ENCODE measurements at places on chromosomes 11 and 22.

- DNase-seq = no peak
These were observed 12.1 kb downstream of the SLC37A2 start for GRCh38 chr11:125075242-125075625.

DNA sequence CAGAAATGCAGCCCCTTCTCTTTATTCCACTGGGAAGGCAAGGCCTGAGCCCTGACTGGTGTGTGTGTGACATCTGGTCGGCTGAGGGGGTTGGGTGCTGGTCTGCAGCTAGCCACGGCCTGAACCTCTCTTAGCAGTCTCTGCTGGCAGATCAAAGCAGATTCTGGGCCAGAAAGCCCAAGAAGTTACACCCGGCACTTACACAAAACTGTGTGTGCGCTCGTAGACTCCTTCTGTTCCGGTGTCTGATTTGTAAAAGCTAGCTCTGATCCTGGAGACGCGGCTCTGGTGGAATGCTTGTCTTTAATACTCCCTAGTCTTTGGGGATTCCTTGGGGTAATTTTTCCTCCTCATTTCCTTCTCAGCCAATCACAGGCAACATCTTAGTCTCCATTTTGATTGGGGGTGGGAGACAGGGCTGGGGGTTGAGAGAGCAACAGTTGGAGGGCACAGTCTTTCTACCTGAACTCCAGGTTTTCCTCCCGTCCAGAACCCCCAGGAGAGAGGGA, 5.5 kb downstream of the PKNOX2 start:
- no peak for DNase-seq

- DNase-seq = no peak
These were observed 334.8 kb upstream of the LARGE1 start for GRCh38 chr22:34255042-34255441.

DNA sequence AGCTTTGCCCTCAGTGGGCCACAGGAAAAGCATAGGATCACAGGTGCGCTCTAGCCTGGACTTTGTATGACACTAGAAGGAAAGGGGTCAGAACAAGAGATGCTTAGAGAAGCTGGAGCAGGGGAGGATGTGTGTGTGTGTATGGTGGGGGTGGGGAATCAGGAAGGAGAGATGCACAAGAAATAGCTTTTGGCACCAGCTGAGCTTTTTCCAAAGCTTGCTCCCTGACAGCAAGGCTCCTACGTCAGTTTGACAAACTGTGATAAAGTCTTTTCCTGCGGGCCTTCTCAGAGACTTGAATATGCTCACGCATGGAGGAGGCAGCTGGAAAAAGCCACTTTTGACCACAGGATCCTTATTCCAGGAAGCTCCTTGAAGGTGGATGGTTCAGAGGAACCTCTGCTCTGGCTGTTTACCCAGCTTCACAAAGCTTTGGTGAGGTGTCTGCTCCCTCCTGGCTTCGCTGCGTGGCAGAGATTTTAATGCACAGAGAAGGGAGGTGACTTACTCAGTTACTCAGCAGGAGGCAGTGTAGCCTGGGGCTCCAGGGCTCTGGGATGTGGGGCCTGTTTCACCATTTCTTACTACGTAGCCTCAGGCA, 3.9 kb downstream of the CDC42EP1 start:
- DNase-seq = no peak

DNA sequence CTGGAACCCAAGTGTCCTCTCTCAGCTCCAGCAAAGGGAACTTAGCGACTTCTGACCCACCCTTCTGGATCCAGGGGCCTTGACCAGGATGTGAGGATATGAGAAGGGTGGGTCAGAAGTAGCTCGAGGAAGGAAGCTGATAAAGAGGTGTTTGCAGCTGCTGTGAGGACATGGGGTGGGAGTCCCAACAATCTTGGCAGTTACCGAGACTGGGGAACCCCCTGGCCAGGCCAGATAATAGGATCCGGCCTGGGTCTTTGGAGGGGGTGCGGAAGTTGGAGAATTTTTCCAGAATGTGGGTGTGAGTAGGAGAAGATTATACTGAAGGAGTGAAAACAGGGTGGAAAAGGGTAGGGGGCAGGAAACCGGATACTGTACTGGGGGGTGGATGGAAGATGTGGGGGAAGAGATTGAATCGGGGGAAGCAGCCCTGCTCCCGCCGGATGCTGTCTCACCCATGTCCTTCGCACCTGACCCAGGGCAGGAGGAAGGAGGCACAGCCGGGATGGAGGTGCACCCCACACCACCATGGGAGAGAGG, 2.8 kb upstream of the MCAM start:
- no peak for DNase-seq

DNA sequence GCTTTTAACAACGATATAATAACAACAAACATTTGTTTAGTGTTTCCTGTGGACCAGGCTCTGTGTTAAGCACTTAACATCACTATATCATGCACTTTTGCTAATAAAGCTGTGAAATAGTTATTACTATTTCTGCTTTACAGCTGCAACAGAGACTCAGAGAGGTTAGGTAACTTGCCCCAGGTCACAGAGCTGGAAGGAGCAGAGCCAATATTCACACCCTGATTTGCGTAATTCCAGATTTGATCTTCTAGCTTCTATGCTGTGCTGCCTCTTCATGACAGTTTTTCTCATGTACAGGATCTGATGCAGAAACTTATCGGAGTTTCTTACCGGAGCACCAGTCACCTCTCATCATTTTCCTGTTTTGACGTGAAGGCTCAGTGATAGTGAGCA, 33.6 kb upstream of the EHF start:
- DNase-seq = no peak

DNA sequence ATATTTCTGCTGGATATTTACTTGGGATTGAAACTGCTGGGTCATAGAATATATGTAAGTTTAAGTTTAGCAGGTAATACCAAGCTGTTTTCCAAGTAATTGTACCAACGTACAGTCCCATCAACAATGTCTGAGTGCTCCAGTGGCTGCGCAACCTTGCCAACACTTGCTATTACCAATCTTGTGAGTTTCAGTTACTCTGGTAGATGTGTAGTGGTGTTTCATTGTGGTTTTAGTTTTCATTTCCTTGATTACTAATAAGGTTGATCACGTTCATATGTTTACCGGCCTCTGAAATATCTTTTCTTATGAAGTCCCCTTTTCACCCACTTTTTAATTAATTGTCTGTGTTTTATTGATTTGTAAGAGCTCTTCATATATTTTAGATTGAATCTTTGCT, 370.6 kb upstream of the CADM1 start:
- DNase-seq = peak; percentile 3

DNA sequence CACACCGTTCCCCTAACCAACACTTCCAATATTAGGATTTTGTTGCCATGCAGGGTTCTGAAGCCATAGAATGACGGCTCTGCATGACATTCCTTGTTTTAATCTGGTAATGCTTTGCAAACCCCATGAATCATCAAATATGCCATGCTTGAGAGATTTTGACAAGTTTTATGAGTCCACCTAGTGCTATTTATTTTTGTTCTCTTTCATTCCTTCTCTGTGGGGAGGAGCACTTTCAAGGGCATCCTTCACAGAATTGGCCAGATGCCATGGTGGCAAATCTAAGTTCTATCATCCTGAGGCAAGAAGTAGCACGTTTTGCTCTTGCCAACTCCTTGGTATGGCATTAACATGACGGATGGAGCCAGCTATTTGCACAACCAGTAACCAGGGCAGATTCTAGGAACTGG, 268.4 kb downstream of the FAM76B start:
- DNase-seq = no peak

DNA sequence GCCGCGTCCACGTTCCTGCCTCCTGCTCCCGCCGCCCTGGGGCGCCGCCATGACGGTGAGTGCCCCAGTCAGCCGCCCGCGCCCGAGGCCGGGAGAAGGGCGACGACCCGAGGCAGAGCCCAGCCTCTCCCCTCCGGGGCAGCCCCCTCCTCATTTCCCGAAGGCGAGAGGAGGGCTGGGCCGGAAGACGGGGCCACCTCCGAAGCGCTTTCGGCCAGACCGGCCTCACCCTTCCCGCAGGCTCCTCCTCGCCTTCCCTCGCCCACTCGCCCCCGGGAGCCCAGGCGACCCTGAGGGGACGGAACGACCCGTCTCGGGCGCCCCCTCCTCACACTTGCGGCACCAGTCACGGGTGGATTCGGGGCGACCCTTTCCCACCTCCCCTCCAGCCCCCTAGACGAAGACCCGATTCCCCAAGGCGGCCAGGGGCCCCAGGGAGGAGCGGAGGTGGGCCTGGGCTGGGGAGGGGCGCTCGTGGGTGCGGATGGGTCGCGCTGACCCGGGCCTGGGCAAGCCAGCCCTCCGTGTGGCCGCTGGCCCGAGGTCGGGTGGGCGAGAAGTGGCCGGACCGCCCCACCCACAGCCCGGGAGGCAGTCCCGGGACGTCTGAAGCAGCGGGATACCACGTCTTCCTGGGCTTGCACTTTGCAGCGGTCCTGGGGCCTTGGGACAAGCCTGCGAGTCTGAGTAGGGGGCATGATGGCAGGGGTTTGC, 49.7 kb downstream of the TRIOBP start:
- DNase-seq = peak; percentile 22

DNA sequence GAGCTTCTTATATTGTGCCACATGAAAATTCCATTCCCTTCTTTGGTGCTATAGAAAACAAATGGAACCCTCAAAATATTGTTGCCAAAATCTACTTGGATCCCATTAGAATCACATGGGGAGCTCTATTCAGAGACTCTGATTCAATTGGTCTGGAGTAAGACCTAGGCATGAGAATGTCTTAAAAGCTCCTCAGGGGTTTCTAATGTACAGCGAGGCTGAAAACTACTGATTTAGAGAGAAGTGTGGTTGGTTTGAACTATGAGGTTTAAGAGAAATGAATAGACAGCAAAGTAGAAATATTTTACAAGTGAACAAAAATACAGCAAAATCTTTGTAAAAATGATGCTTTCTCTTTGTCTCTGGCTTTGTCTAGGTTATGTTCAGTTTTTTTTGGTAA, 514.7 kb downstream of the CNTN5 start:
- DNase-seq = no peak

DNA sequence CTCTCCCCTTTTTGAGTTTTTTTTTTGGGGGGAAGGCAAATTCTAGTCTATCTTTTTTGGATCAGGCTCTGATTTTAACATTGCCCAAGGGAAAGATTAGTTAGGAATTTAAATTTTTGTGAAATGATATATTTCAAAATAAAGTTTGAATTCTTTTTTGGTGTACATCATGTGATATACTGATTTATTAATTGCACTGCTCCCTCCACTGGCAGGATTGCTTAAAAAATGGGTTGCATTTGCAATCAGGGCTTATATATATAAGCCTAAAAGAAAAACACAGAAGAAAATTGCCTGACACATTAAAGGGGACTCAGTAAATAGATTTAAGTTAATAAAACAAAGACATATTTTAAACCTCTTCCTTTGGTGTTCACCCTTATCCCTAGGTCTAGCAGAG, 1.2 kb downstream of the DYNC2H1 start:
- no peak for DNase-seq

DNA sequence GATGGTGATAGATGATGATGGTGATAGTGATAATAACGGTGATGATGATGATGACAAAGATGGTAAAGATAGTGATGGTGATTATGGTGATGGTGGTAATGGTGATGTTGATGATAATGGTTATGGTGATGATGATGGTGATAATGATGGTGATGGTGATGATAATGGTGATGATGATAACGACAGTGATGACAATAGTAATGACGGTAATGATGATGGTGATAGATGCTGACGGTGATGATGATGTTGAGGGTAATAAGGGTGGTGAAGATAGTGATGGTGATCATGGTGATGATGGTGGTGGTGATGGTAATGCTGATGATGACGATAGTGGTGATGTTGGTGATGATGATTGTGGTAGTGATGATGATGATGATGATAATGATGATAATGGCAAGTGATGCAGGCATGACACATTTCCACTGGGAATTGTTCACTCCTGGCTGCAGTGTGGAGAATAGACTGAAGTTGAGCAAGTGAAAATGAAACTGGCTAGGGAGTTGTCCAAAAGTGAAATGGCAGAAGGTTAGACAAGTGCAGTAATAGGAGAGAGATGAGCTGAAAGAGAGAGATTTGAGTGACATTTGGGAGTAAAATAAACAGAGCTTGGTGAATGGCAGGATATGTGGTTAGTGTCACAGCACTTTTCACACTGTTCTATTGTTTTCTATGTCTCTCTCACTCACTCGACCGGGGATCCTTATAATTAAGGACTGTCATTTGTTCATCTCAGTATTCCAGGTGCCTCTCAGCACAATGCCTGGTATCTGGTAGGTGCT, 992.5 kb downstream of the OPCML start:
- DNase-seq = no peak

DNA sequence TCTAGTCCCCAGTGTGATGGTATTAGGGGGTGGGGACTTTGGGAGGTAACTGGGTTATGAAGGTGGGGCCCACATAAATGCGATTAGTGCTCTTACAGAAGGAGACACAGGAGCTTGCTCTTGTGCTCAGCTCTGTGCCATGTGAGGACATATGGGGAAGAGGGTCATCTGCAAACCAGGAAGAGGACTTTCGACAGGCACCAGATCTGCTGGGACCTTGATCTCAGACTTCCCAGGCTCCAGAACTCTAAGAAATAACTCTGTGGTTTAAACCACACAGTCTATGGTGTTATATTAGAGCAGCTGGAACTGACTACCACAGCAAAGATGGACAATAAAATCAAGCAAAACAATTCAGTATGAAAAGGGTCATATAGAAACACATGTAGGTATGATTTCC, 26.7 kb downstream of the NNMT start:
- no peak for DNase-seq

DNA sequence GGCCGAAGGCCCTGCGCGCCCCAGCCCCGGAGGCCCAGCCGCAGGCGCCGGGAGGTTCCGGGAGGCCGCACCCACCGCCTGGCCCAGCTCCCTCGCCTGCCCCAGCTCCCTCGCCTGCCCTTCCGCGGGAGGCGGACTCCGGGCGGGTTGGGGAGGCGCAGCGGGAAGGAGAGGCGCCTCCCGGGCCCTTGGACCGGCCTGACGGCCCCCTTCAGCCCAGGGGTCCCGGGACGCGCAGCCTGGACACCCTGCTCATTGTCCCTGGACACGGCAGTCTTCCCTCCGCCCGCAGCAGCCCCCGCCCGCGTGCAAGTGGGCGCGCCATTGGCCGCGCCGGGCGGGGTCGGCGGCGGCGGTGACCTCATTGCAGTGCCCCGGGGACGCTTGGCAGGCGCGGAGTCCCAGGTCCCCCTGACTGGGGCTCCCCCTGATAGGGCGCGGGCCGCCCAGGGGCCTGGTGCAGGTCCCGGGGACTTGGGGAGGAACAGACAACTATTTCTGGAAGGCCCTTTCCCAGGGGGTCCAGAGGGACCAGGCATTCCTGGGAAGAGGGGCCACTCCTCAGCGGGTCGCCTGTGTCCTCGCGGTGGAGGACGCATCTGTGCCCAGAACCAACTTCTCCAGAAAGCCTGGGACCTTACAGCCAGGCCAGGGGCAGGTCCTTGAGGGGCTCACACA, 501 bp downstream of the CD151 start:
- DNase-seq = peak; percentile 58

GRCh38 chr22:39434243-39434653, 22.6 kb upstream of the MGAT3 start:
- DNase-seq = no peak

GRCh38 chr11:106480581-106481190, 403.2 kb downstream of the AASDHPPT start:
- DNase-seq = no peak

DNA sequence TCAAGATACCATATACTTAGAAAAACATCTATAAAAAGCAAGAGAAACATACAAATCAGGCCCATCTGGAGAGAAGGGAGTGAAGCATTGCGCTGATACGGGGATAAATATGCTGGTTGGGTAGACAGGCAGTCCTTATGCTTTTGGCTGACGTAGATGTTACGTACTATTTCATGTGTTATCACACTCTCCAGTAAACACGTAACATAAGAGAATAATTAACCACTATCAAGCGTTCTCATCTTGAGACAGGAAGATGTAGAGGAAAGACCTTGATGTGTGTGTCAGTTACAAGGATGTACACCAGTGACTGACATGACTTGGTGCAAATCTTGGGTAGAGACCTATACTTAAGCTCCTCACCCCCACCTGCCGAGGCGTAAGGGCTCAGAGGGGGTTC, 86.7 kb upstream of the PRODH start:
- no peak for DNase-seq

Data from stimulated activated CD4-positive, alpha-beta T cell treated with anti-CD3 and anti-CD28 coated beads, Interleukin-15, amount 100 ng/mL, for 24 hours (primary cell).